ENCODE measurements at places on chromosomes 3 and 15. TPM values are rescaled to one million over a fixed set of nuclear protein-coding genes. Genes with fewer than 3 reads are reported as not detected.

IGDCC3 gene
- not detected for total RNA-seq

ANKRD63 gene
- not detected for total RNA-seq

LHFPL4 gene
- total RNA-seq: not detected

FBXL22 gene
- 0.41 TPM for total RNA-seq

DNA sequence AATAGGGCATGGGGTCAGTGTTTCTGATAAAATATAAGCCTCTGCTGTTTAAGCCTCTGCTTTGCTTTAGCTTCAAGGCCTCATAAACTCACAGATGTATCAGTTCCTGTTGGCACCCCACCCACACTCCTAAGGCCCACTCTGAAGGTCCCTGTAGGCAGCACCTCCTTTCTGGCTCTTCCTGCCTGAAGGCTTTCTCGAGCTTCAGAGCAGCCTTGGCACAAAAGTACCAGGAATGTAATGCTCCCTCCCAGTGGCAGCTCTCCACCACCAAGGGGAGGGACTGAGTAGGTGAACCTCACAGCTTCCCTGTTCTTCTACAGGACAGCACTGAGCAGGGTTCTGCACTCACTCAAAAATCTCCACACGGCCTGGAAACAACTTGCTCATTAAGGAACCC lies 102.2 kb downstream of the ABHD5 start:
- no peak overlapping the region for H3K4me3 ChIP-seq
- H3K4me1 ChIP-seq: peaks cover 42% of the 10 kb centered on the region
- DNase-seq: peak; percentile 4
- H3K27me3 ChIP-seq: peaks cover 25% of the 10 kb centered on the region
- no peaks in the 10 kb centered on the region for H3K36me3 ChIP-seq

- no peak overlapping the region for H3K4me3 ChIP-seq
- no peak for DNase-seq
- no peak overlapping the region for H3K27ac ChIP-seq
- no peaks in the 10 kb centered on the region for H3K36me3 ChIP-seq
- no peaks in the 10 kb centered on the region for H3K4me1 ChIP-seq
Observed at GRCh38 chr15:51184627-51185026, 89.9 kb upstream of the TNFAIP8L3 start.

DNA sequence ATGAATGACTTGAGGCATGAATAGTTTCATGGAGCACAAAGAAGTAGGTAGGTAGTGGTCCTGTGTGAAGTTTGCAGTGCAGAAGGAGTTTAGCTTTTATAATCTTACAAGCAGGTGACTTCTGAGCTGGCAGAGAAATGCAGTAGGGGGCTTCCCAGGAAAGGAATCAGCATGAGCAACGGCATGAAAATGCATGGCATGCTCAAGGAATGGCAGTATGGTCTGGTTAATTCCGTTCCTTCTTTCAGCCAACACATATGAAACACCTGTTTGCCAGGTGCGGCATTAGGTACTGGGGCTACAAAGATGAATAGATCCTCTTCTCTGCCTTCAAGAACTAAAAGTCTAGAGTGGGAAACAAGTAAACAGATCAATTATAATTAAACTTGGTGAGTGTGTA lies 138.0 kb upstream of the BHLHE40 start:
- no peak overlapping the region for H3K27ac ChIP-seq
- no peaks in the 10 kb centered on the region for H3K27me3 ChIP-seq
- no peaks in the 10 kb centered on the region for H3K36me3 ChIP-seq
- no peak for DNase-seq
- H3K4me1 ChIP-seq: peaks cover 15% of the 10 kb centered on the region

- no peak overlapping the region for H3K27ac ChIP-seq
- no peak for DNase-seq
- peaks cover 10% of the 10 kb centered on the region for H3K27me3 ChIP-seq
- 0 out of 2 replicates have a peak overlapping the region, but pooled peaks have one; percentile 2 for H3K4me3 ChIP-seq
- H3K4me1 ChIP-seq: peaks cover 35% of the 10 kb centered on the region
Observed at GRCh38 chr15:66621491-66622467, 56.0 kb upstream of the LCTL start.

DNA sequence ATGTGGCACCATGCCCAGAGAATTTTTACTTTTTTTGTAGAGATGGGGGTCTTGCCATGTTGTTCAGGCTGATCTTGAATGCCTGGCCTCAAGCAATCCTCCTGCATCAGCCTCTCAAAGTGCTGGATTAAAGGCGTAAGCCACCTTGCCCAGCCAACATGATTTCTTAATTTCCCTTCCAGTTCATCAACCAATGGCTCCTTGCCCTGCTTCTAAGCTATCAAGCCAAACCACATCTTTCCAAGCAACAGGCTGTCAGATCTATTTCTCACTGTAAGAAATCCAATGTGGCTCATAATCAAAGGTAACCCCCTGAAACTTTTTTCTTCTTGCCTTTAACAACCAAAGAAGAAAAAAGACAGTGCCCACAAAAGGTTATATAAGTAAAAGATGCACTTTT lies 204.2 kb upstream of the ICE2 start:
- H3K4me3 ChIP-seq: no peak overlapping the region
- peaks cover 33% of the 10 kb centered on the region for H3K4me1 ChIP-seq
- no peak overlapping the region for H3K27ac ChIP-seq
- no peak for DNase-seq
- H3K36me3 ChIP-seq: no peaks in the 10 kb centered on the region

DNA sequence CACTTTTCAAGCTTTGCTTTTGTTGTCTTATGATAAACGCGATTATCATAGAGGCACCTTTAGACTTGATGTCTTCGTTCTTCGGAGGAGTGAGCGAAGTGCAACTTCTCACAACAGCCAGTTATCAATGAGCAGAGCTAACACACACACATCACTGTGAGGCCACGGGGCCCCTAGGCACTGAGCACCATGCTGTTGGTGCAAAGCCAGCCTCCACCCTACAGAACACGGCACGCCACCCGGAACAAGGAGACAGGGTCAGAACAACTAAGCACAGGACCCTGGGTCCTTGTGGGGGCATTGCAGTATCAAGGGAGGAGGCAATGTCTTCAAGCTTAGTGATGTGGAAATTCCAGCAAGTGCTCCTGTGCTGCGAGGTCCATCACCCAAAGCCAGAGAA lies 244.5 kb downstream of the OCA2 start:
- H3K4me3 ChIP-seq: no peak overlapping the region
- no peaks in the 10 kb centered on the region for H3K27me3 ChIP-seq
- H3K4me1 ChIP-seq: no peaks in the 10 kb centered on the region
- H3K27ac ChIP-seq: no peak overlapping the region
- no peak for DNase-seq

GRCh38 chr15:83312071-83312470 lies 27.6 kb upstream of the BNC1 start:
- H3K36me3 ChIP-seq: no peaks in the 10 kb centered on the region
- no peak overlapping the region for H3K27ac ChIP-seq
- H3K4me1 ChIP-seq: peaks cover 11% of the 10 kb centered on the region

Data from HFFc6 (cell line).